Stimulated activated CD8-positive, alpha-beta memory T cell treated with anti-CD3 and anti-CD28 coated beads, Interleukin-7, amount 100 ng/mL, for 1 hour (primary cell): ENCODE measurements at places on chromosomes 7 and 10.

DNA sequence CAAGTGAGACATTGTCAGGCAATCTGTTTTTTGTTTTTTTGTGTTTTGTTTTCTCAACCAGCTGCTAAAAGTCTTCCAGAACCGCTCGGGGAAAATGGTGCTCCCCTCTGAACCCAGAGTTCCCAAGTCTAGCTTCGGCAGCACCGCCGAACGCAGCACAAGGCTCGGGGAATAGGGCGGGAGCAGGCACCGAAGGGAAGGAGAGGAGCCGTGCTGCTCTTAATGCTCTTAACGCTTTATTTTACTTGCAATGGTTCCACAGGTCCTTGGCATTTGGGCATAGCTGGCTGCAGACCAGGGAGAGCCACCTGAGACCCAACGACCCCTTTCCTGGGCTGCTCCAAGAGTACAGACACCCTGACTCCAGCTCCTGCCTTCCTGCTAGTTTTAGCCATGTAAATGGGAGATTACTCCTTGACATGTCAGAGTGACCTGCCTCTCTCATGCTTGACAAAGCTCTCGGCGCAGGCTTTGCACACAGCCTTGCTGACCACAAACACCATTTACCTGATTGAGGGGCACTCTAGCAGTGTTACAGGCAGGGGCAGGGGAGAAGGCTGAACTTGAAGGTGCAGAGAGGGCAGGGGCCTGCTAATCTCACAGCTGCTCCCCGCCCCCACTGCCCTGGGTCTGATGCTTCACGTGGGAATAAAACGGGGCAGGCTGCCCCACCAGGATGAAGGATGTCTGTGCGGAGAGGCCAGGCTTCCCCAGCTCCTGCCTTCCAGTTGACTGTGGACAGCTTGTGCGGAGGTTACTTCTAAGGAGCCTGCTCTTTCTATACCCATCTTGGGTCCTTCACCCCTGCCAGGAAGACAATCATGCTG, 58.6 kb upstream of the EFCAB10 start:
- no peak for DNase-seq

GRCh38 chr7:157460721-157461120, 123.9 kb downstream of the DNAJB6 start:
- no peak for DNase-seq

GRCh38 chr10:80356989-80357850, 639 bp downstream of the DYDC2 start:
- no peak for DNase-seq

DNA sequence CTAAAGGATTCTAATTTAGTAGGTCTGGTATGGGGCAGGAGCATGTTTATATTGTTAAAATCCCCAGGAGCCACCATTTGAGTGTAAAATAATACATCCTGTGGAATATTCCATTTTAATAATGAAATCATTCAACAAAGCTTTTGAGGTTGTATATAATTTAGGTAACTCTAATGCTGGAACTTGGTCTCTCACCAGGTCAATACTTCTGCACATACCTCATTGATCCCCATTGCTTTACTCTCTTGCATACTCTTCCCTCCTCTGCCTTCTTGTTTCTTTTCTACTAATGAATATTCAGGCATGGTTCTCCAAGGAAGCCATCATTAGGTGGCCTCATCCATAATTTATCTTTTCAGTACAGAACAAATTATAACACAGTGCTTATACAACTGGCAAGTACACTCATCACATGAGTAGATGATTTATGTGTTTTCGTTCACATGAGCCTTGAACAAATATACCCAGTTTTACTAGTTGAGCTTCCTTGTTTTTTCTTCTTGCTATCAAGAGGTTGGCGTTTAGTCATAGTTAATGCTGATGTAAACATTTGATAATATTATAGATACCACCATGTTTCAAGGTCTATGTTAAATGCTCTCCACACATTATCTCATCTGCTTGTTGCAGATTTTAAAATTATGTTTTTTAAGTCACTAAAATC, 7.2 kb downstream of the PALS2 start:
- no peak for DNase-seq

- no peak for DNase-seq
These were observed 72.9 kb downstream of the SP8 start for GRCh38 chr7:20713792-20714191.

DNA sequence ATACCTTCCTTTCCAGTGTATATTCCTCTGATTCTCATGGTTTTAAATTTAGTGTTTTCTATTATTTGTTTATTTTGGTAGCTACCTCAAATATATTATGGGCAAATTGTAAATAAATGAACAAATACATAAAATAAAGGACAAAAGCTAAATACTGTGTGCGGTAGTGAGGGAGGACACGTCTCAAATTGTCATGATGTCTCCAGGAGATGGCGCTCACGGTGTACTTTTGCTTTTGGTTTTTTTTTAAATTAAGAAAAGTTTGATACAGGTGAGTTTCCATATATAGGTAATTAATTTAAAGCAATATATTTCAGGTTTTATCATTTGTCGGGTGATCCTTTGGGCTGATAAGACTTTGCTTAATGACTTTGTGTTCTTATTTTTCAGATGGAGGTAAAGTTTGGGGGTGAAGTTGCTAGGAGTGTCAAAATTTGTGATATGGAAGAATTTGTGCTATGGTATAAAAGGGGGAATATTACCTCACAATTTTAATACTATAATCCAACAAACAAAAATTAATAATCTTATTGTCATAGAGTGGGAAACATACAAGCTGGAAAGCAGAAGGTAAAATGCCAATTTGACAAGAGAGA, 68.4 kb upstream of the TMEM229A start:
- DNase-seq: no peak

- no peak for DNase-seq
These were observed 14.8 kb downstream of the MBL2 start for GRCh38 chr10:52757773-52758172.

DNA sequence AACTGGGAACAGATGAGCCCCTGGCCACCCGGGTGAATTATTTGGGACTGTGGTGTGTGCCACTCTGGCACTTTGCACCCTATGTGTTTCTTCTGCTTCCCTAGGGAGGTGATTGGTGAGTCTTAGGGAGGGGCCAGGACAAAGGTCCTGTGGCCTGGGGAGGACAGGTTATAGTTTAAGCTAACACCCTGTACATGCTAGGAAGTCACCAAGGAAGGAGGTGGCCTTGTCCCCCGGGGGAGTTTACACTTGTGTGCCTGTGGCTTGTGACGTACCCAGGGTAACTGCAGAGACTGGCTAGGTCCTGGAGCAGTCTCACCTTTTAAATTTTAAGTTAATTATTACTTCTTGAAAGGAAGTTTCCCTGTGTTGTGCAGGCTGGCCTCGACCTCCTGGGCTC, 196.2 kb downstream of the BAMBI start:
- DNase-seq: no peak

- no peak for DNase-seq
These were observed 111.4 kb upstream of the GLCCI1 start for GRCh38 chr7:7857143-7857583.

- DNase-seq: no peak
These were observed 114.8 kb downstream of the TEX36 start for GRCh38 chr10:125568156-125568555.

DNA sequence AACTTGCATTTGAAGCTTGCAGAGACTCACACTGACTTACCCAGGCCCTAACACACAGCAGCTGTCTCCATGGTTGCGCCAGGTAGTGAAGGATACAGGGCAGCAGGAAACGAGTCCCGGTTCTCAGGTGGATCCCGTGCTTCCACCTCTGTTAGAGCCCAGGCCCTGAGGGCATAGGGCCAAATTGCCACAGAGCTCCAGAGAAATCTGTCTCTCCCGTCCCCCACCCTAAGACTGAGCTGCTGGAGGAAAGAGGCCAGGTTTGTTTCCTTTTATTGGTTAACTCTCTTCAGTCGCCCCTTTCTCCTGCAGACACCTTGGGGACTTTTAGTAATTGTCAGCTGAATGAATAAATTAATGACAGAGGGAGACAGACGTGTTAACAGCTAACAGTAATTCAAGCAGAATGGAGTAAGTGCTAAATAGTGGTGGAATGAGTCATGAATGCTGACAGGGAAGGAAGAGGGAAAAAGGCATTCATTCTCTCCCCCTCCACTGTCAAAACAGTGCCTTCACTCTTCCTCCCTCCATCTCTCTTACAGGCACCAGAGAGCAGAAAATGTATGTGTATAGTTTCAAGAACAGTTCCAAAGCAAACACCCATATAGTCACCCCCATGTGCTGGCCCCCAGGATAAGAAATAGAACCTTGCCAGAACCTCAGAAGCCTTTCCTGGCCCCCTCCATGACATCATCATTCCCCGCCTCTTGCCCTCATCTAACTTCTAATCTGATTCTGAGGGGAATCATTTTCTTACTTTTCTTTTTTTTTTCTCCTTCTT, 16.8 kb upstream of the DLG5 start:
- DNase-seq: no peak

DNA sequence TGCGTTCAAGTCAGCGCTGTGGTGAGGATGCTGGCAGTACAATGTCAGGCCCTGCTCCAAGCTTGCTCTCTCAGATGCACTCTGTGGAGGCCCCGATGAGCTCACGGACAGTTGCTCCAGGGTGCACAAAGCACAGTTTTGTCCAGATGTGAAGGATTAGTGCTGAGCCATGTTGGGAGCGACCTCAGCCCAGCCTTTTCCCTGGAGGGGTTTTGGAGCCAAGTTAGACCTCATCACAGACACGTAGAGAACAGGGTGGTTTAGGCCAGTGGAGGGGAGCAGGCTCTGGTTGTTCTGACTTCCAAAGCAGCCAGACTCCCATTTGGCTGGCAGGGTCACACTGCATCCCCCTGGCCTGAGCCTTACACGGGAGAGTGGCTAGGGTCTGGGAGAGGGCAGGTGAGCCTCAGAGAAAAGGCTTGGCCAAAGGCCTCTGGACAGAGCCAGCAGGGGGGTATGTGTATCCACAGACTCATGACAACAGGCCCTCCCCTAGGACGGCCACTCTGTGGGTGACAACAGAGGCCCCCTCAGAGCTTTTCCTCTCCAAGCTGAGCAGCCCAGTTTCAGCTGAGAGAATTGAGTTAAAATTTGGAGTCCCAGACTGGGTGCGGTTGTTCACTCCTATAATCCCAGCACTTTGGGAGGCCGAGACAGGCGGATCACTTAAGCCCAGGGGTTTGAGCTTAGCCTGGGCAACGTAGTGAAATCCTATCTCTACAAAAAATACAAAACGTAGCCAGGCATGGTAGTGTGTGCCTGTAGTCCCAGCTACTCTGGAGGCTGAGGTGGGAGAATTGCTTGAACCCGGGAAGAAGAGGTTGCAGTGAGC, 4.7 kb downstream of the PLAC9 start:
- DNase-seq: no peak

GRCh38 chr10:67969875-67970274, 85.4 kb downstream of the SIRT1 start:
- no peak for DNase-seq

DNA sequence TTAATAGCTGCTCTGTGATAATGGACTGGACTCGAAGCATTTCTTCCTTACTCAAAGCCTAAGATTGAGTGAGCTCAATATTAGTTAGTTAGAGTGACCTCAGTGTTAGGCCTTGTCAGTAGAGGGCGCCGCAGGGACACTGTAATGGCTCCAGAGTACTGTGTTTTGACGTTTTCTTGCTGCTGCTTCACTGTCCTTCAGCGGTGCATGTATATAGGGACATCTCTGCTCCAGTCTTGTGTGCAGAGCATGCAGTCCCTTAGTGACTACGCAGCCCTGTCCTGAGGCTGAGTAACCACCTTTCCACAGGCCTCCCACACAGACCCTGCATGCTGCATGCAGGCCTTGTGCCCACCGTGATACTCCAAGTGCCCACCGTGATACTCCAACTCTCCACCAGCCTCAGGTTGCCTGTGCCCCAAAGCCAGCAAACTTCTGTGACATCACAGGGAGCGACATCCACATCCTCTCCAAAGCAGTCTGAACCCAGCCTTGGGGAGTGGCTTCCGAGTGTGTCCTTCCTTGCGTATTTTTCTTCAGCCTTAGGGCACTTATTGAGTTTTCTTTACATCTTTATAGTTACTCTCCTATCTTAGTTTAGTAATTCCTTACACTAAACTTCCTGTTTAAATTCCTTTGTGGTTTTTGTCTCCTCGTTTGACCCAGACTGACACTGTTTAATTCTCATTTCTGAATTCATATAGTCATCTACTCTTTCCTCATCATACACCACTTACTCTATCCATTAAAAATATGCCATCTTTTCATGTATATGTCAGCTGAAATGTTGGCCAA, 118.2 kb downstream of the JAZF1 start:
- DNase-seq: no peak

DNA sequence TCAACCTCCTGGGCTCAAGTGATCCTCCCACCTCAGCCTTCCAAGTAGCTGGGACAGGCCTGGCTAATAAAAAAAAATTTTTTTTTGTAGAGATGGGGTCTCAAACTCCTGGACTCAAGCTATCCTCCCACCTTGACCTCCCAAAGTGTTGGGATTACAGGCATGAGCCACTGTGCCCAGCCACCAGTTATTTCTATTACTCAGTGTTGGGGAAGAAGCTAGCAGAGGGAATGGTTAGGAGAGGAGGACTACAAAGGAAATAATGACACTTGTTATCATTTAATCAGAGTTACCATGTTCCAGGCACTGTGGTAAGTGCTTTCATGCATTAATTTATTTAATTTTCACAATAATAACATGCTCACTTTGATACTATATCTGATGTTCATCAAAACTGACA, 17.6 kb upstream of the BTRC start:
- DNase-seq: no peak

GRCh38 chr10:20454331-20454730, 442.8 kb downstream of the NEBL start:
- DNase-seq: no peak

GRCh38 chr10:76918106-76918505, 719.5 kb downstream of the KCNMA1 start:
- DNase-seq: no peak

DNA sequence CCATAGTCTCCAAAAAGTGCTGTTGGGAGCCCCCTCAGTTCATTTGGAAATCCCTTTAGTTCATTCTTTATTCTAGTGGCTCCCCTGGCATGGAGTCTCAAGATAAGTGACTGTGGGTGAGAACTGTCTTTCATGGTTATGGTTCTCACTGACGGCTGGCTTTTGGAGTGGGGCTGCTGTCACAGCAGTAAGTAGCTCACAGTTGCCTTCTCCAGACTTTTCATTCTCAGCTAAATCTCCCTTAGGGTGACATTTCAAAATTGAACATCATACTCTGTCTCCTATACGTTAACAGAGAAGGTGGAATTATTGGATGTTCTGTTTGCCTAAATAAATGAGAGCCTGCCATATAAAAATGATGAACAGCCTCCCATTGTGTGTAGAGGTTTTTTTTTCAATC, 58.7 kb downstream of the PLPP4 start:
- no peak for DNase-seq

DNA sequence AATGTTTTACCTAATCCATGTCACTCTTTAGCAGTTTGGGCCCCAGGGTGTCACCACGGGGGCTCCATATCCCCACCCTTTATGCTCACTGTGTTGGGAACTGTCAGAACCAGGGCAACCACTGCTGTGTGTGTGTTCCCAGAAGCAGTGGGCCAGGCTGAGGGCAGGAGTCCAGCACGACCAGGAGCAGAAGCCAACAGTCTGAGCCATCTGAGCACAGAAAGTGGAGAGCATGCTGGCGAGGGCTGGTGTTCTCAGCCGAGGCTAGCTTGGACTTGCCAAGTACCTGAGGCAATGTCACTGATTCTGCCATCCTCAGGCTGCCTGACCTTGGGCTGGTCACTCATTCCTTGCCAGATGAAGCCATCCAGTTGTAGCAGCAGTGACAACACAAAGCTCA, 285.0 kb downstream of the BMPER start:
- DNase-seq: no peak

GRCh38 chr10:98088186-98088971, 46.1 kb upstream of the R3HCC1L start:
- no peak for DNase-seq
